Activated naive CD4-positive, alpha-beta T cell treated with anti-CD3 and anti-CD28 coated beads, Interleukin-2, amount 50 U/mL, for 72 hours (primary cell): ENCODE measurements at places on chromosomes 1 and 21.

GRCh38 chr1:44315521-44315920, 39.5 kb downstream of the ERI3 start:
- no peak for DNase-seq

DNA sequence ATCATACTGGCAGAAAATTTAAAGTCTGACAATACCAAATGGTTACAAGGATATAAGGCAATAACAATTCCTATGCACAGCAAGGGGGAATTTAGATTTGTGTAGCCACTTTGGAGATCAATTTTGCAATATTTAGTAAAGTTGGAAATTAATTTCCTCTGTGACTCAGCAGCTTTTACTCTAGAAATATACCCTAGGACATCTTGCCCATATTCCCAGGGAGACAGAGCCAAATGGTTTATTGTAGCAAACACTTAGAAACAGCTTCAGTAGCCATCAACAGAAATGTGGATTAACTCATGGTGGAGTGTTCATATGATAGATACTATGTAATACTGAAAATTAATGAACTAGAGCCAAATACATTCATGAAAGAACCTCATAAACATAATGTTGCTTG, 104.6 kb downstream of the BACH1 start:
- no peak for DNase-seq

GRCh38 chr1:5768014-5768413, 224.2 kb downstream of the NPHP4 start:
- no peak for DNase-seq

DNA sequence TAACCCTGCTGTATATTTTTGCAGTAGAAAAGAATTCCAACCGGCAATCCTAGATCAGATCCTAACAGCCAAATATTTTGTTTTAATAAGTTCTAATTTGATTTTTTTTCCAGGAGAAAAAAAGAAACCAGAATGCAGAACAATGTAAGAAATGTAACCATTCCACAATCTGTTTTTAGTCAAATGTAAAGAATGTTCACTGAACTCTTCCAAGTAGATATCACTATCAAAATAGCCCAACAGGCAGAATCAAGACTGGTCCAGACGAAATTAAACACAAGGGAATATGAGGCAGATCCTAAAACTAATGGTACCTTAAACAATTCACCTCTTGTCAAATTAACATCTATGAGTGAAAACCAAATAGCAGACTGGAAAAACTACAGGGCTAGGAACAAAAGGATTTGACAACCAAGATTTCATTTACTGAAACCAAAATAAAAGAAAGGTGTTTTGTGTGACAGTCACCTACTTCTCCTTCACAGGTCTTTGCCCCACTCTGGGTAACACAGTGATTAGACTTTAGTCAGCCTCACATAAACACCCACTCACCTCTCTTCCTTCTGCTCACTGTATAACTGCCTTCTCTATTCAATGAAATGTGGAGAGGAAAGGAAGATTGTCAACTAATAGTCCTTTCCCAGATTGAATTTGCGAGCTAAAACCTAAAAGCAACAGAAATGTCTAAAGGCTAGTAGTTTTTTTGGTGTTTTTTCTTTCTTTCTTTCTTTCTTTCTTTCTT, 137.9 kb downstream of the FAF1 start:
- no peak for DNase-seq

DNA sequence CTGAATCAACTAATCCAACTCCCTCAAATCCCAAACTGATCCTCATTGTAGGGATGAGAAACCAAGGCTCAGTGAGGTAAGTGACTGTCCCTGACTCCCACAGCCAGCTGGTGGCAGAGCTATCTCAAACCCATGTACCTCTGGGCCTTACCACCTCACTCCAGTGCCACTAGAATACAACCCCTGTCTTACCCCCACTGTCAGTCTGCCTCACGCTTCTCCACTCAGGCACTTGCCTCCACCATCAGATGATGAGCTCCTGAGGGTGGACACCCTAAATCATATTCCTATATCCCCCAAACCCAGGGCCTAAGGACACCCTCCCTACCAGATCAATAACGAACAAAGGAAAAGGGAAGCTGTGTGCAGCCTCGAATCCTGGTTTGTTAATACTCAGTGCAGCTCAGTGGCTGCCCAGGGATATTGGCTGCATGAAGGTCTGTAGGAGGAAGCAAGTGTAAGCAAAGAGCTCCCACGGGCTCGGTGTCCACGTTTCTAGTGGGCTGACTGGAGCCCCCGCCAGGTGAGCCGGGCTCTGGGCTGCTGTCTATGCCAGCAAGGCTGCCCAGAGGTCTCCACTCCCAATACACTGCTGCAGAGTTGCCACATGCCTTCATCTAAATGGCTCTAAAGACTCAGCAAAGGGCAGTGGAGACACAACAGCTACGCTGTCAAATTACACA, 533.4 kb downstream of the MATN1 start:
- DNase-seq: no peak

DNA sequence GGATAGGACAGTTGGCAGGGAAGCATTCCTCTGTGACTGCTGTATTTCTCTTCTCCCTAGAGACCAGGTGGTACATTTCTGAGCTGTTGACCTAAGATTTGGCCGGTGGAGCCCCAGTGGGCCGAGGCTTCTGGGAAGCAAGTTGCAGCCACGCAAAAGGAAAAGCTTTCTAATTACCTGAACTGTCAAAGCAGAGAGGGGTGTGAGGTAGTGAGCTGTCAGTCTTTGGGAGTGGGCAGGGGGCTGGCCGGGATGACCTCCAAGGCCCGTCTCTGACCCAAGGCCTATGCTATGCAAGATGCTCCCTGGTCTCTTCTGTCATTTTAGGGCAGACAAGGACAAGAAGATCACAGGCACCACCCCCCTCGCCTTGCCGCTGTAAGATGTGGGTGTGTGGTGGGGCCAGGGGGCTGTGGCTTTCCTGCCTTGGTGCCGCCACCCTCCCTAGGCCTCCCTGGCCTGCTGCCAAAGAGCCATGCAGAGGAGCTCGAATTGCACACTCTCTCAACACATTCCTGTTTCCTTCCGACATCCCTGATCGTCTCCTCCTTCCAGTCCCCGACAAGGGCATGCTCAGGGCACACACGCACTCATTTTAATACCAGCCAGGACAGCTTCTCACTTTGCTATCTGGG, 7.7 kb downstream of the PADI1 start:
- DNase-seq: no peak

- no peak for DNase-seq
These were observed 26.5 kb downstream of the RERE start for GRCh38 chr1:8790987-8791386.

GRCh38 chr21:43361493-43362296, 65.2 kb downstream of the SIK1 start:
- no peak for DNase-seq

DNA sequence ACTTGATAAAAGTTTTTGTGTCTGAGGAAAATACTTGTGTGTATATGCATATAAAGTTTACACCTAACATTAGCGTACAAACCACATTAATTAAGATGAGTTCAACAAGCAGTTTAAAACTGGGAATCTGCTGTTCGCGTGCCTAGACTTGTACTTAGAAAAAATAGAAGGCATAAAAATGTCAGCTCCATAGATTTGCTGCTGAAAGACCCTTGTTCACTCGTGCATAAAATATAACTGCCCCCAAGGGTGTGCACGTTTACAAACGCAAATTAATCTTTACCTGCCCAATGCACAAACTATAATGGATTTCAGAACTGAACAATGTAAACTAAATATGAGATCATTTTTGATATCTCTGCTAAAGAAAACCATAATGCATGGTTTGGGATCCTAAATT, 392.3 kb upstream of the ADGRL2 start:
- DNase-seq: no peak

DNA sequence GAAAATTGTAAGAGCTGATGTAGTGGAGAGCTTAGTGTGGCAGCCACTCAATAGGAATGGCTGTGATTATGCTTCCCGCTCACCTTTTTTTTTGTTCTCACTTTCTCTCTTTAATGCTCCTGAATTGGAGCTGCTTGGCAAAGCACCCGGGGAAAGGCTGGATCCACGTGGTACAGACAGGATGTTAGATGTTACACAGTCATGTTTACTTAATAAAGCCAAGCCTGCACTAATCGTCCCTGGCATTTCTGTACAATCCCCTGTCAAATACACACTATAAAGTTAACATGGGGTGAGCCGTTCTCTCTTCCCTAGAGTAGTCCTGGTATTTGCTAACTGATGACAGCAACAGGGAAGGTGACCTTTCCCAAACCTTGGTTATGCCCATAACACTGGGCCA, 187.8 kb downstream of the ZSCAN20 start:
- no peak for DNase-seq

- no peak for DNase-seq
These were observed 24.6 kb upstream of the CASQ2 start for GRCh38 chr1:115793162-115793561.

DNA sequence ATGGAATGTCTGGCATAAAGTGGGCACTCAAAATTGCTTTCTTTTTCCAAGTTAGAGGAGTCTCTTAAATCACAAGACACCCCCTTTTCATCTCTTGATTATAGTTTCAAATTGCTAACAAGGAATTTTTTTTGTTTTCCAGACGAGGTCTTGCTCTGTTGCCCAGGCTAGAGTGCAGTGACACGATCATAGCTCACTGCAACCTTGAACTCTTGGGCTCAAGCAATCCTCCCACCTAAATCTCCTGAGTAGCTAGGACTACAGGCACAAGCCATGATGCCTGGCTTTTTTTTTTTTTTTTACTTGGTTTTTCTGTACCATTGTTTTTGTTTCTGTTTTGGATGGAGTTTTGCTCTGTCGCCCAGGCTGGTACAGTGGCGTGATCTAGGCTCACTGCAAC, 20.8 kb downstream of the ZZZ3 start:
- DNase-seq: no peak

- DNase-seq: no peak
These were observed 248.7 kb upstream of the DAB1 start for GRCh38 chr1:57672346-57673140.

GRCh38 chr1:220906561-220907334, 27.5 kb downstream of the HLX start:
- DNase-seq: no peak

DNA sequence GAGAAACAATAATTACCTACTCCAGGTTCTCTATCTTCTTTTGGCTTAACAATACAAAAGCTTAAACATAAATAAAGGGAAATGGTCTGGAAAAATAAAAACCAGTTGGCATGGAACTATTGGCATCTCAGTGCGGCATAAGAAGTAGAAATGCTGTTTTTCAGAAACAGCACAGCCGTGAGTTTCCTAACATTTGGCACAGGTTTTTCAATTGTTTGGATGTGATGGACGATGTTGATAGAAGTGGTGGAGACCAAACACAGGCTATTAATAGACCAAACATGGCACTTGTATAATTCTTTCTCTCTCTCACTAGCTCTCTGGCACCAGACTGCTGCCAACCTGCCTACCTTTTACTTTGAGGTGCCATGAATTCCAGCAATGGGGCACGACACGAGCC, 36.2 kb downstream of the KCNN3 start:
- DNase-seq: no peak

GRCh38 chr1:164876398-164877116, 317.6 kb downstream of the PBX1 start:
- no peak for DNase-seq

- DNase-seq: peak; percentile 6
These were observed 53.3 kb upstream of the BOLA1 start for GRCh38 chr1:149846042-149846441.

- DNase-seq: no peak
These were observed 10.7 kb downstream of the MEF2D start for GRCh38 chr1:156489935-156490293.

DNA sequence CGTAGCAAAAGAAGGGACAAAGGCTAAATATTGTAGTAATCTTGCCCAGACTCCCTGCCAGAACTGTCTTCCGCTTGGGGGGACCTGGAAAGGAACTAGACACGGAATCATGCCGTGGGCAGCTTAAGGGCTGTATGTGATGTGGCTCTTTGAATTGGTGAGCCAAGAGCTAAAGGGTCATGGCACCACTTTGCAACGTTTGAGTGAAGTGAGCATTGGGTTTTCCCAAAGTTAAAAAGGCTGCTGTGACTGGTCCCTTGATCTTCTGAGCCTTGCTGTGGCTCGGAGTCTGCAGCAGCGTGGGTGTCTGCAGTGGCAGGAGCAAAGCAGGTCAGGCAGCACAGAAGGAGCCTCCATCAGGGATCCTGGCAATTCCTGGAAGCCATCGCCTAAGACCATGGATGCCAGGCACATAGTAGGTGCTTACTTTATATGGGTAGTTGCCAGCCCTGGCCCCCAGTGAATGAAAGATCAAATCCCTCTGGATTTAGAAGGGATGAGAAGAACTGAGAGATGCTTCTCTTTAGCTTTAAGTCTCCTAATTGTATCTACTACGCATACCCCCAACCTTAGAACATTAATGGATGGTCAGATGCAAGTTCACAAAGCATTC, 1.8 kb downstream of the SMYD2 start:
- no peak for DNase-seq

DNA sequence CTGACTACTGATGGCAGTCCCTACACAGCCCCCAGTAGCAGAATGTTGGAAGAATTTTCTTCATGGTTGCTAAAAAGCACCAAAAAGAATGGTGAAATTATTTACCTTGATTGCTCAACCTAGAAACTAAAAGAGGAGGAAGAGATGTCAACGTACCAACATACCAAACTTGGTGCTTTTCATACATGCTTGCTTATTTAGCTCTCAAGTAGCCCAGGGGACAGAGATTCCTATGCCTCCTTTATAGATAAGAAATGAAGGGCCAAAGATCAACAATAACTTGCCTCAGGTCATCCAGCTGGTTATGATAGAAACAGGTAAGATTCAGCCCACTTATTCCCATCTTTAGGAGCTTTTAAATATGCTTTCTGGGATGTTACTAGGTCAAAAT, 170.6 kb downstream of the PIGK start:
- no peak for DNase-seq

DNA sequence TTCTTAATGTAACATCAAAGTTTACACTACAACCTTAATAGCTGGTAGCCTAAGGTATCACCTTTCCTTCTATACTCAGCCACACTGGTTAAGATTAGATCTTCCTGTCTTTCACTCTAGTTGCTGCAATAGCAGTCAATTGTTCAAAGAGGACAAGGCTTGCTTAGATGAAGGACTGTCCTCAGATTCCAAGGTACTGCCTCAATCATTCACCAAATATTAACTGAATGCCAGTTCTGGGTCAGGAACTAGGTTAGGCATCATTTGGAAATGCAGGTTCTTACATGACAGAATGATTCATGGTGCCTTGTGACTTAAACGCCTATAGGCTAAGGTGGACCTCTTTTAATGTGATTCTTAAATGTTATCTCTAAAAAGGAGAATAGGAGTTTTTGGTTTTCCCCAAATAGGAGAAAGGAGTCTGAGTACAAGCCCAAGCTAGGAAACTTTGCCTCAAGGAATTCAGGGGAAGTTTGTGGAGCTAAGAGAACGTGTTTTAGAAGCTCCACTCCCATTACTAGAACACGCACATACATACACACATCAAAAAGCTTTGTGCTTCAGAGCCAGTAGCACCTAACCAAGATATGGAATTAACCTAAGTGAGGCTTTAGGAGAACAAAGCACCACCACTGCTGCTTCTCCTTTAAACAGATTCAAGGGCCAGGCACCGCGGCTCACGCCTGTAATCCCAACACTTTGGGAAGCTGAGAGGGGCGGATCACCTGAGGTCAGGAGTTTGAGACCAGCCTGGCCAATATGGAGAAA, 8.5 kb upstream of the WDR47 start:
- no peak for DNase-seq

GRCh38 chr1:220307607-220308006, 35.4 kb upstream of the RAB3GAP2 start:
- DNase-seq: no peak

GRCh38 chr1:109564194-109564878, 15.9 kb downstream of the GNAI3 start:
- no peak for DNase-seq
